Suprapubic skin (tissue), 4 donors: ENCODE measurements at places on chromosomes 2 and 18.

- peaks cover 45% of the 10 kb centered on the region for H3K36me3 ChIP-seq
- no peaks in the 10 kb centered on the region for H3K27me3 ChIP-seq
- peaks cover 4% of the 10 kb centered on the region for H3K4me1 ChIP-seq
- H3K4me3 ChIP-seq = no peak overlapping the region
These were observed 91.6 kb upstream of the TTC39C start for GRCh38 chr18:23922939-23923338.

GRCh38 chr18:74996055-74996454, 212.9 kb downstream of the PTGR3 start:
- no peaks in the 10 kb centered on the region for H3K27me3 ChIP-seq
- H3K27ac ChIP-seq = no peak overlapping the region
- H3K4me1 ChIP-seq = peaks cover 5% of the 10 kb centered on the region
- no peak overlapping the region for H3K4me3 ChIP-seq
- DNase-seq = no peak

GRCh38 chr2:11630855-11631254, 39.1 kb downstream of the NTSR2 start:
- H3K4me3 ChIP-seq = no peak overlapping the region
- no peaks in the 10 kb centered on the region for H3K27me3 ChIP-seq
- peaks cover 63% of the 10 kb centered on the region for H3K36me3 ChIP-seq
- no peaks in the 10 kb centered on the region for H3K4me1 ChIP-seq
- H3K27ac ChIP-seq = no peak overlapping the region

- no peak overlapping the region for H3K27ac ChIP-seq
- no peak overlapping the region for H3K4me3 ChIP-seq
- no peaks in the 10 kb centered on the region for H3K4me1 ChIP-seq
- no peak for DNase-seq
- peaks cover 8% of the 10 kb centered on the region for H3K36me3 ChIP-seq
These were observed 48.7 kb upstream of the NBEAL1 start for GRCh38 chr2:202965810-202966460.

- DNase-seq = no peak
- H3K4me1 ChIP-seq = peaks cover 20% of the 10 kb centered on the region
- H3K27me3 ChIP-seq = no peaks in the 10 kb centered on the region
- no peaks in the 10 kb centered on the region for H3K36me3 ChIP-seq
- H3K27ac ChIP-seq = no peak overlapping the region
These were observed 330.0 kb upstream of the PKDCC start for GRCh38 chr2:41717839-41718238.

DNA sequence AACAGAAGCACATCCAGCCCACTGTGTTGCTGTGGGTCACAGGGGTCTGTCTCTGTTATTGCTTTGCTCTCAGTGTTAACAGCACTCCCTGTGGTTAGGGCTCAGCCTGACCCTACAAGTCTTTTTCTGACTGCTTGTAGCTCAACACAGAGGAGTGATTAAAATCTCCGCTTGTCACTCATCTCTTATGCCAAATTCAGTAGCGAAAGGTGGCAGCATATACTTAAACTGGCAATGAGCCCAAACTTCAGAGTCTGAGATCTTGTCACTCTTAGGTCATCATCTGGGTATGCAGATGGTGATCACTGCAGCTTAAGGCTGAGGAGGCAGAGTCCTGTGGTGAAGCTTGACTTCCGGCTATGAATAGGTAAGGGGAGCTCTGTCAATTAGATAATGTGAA, 63.3 kb upstream of the CSRNP3 start:
- DNase-seq = no peak
- H3K4me3 ChIP-seq = no peak overlapping the region
- no peaks in the 10 kb centered on the region for H3K36me3 ChIP-seq
- H3K27me3 ChIP-seq = no peaks in the 10 kb centered on the region

GRCh38 chr2:45132551-45132950, 123.3 kb upstream of the SIX2 start:
- H3K36me3 ChIP-seq = no peaks in the 10 kb centered on the region
- no peaks in the 10 kb centered on the region for H3K4me1 ChIP-seq
- no peak overlapping the region for H3K4me3 ChIP-seq
- H3K27me3 ChIP-seq = no peaks in the 10 kb centered on the region

DNA sequence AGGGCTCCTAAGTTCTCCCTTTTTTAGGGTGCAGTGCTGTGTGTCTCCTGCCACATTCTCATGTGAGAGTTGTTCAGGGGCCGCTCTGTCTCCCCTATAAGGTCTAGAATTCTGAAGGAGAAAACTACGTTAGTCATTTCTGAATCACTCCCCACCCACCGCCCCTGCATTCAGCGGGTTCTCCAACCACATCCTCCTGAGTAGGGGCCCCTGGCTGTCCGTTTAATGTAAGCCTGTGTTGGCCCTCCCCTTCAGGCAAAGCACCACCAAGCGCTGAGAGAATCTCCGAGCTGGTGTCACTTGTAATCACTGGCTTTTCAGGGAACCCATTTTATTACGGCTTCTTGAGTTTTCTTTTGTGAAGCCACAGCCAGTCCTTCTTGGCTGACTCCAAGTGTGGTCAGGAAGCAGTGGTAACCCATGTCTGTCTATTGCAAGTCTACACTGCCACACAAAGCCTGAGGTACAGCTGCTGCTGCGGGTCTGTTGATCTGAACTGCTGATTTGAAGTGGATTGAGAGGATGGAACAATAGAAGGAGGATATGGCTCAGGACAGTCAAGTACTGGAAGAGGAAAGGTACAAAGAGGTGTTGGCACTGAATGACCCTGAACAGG, 16.9 kb downstream of the LCT start:
- no peaks in the 10 kb centered on the region for H3K27me3 ChIP-seq
- no peak overlapping the region for H3K27ac ChIP-seq
- H3K4me3 ChIP-seq = no peak overlapping the region
- no peaks in the 10 kb centered on the region for H3K4me1 ChIP-seq
- no peaks in the 10 kb centered on the region for H3K36me3 ChIP-seq
- no peak for DNase-seq

GRCh38 chr2:174680221-174680620, 82.6 kb upstream of the WIPF1 start:
- H3K4me3 ChIP-seq = no peak overlapping the region
- H3K27ac ChIP-seq = no peak overlapping the region
